ENCODE measurements at places on chromosomes 3 and 15.

DNA sequence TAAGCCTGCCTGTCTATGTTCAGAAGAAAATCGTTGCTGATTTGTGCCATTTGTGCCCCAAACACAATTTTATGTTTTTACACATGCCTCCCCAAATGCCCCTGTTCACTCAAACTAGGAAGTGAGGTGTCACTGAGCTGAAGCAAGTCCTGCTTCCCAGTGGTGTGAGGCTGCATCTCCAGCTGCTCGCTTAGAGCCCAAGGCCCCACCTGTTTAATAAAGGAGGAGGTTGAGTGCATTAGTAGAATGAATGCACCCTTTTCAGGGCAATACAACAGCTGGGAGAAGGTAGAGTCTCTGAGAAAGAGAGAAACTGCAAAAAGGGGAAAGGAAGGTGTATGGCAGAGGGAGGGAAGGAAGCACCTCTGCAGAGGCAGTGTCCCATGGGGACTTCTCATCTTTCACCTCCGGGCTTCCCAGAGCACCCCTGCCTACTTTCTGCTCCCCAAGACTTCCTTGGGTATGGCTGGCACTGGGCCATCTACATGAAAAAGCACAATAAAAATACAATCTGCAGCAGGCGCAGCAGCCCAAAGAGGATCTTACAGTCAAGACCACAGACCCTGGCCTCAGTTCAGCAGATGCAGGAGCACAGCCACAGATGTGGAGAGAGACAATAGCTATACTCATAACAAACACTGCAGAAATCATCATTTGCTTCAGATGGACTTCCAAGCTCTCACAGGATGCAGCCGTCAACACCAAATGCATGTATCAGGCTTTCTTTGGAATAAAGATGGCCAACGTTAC is 165.9 kb downstream of the POLR2M start:
- no peak for DNase-seq

DNA sequence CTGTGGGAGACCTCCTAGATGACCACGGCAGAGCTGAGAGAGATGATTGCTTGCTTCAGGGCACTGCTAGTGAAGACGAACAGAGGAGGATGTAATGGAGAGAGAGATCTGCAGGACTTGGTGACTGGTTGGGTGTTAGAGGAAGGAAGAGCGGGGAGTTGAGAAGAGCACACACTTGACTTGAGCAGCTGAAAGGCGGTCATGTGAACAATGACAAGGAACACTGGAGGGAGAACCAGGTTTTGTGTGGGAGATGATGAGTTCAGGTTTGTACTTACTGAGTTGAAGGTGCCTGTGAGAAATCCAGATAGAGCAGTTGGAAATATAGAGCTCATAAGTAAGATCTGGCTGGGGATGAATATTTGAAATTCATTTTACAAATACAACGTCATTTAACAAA is 40.3 kb downstream of the CDAN1 start:
- DNase-seq: no peak

DNA sequence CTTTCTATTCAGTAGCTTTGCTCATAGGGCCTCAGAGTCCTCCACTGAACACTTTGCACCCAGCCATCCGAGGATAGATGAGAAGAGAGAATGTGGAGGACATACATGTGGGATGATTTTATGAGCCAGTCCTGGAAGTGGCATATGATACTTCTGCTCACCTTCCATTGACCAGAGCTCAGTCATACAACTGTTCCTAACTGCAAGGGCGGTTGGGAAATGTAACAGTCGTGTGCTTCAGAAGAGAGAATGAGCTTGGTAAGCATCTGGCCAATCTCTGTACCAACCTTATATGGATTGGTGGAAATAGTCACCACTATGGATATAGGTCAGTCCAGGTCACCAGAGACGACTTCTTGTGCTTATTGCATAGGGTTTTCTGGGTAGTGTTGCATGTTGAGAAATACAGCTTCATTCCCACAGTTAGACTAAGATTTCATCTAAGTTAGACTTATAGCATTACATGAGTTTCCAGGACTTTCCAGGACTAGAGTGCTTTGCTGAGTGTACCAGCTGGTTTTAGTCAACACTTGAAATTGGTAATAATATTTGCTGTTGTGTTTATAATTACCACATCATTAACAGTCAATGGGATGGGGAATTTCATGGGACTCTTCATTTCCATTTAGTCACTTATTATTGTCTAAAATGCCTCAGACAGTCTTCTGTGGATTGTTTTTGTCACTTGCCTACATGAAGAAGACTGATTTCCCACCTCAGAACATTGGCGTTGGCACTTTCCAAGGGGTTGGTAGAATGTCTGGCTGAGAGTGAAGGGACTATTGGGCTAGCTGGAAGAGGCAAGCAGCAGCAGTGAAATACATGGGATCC is 214.5 kb upstream of the ROPN1 start:
- DNase-seq: no peak

- DNase-seq: no peak
These were observed 7.1 kb downstream of the THRB start for GRCh38 chr3:24487325-24488262.

DNA sequence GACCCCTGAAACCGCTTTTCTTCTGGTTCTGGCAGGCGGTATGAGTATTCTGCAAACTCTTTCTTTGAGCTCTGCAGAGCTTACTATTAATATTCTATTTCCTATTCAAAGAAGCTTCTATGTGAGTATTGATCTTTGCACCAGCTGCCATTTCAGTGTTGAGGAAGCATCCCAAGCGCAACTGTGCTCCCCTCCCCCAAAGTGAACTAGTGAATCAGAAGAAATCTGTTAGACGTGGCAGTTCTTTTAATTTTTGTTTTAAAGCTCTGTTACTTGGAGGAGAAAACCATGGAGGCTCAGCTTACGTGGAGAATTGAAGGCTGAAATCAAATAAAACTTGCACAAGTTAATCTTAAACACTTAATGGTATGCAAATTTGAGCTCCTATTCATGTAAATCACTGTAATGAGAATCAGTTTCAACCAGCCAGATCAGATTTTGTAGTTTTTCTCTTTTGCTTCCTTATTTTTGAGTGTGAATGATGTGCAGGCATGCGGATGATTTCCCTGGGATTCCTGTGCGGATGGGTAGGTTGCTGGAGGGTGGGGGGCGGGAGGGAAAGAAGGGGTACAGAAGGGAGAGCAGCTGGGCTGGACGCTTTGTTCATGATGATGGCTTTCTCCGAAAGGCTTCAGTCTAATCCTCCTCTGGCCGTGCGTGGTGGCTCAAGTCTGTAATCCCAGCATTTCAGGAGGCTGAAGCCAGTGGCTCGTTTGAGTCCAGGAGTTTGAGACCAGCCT is 16.1 kb upstream of the AGBL1 start:
- DNase-seq: no peak
